ENCODE measurements at places on chromosomes 2 and 18.

DNA sequence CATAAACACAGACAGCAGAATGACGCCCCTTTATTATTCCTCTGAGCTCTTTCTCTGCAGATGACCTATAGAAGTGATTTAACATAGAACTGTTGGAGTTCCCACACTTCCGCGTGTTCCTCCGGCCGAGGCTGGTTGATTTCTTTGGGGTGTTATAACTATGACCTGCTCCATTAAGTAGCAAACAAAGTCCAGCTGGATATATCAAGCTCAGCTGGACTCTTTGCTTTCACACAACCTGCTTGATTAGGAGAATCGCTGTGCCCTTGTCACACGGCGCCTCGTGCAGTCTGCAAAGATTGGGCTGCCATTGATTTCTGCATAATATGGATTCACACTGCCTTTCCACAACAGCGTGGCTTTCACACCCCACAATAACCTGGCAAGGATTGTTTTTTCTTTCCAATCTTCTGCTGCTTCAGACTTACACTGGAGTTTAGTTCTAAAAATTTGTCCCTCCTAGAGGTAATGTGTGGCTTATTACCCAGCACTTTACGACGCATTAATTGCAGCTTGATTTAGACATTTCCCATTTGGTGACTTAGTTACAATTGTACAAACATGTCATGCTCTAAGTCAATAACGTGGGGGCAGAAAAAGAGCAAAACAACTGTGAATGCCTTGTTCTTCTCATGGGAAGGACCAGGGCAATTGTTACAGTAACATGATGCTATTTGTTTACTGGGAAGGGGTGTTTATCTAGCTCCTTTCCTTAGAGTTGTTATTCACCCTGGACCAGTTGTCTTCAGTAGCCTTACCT is 485.7 kb downstream of the TXNL1 start:
- DNase-seq, result peak; percentile 42

- DNase-seq, result peak; percentile 13
These were observed 28.9 kb upstream of the IER3IP1 start for GRCh38 chr18:47204908-47205522.

- no peak for DNase-seq
These were observed 929.4 kb upstream of the PIK3C3 start for GRCh38 chr18:41025666-41026065.

DNA sequence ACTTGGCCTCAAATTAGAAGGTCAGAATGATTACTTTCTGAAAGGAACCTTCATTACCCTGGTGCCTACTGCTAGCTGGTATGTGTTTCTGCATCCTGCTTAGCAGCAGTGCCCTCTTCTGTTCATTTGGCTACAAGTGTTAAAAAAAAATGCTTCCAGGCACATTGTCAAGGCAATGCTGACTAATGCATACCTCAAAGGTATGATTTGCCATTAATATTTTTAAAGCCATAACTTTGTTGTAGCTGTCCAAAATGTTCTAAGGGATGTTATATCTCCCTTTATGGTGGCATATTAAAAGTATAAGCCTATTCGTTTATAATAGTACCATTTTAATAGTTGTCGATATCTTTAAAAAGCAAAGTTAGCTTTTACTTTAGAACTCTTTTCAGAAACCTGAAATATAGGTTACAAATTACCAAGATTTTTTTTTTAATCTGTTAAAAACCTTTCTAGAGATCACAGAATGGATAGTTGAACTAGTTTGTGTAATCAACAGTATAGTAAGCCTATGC is 52.0 kb upstream of the FAM171B start:
- DNase-seq, result peak; percentile 20

GRCh38 chr18:23284629-23285028 is 149.3 kb downstream of the CABLES1 start:
- DNase-seq, result no peak

All from left renal cortex interstitium (tissue), 4 donors.